ENCODE measurements at places on chromosomes 7 and 10.
A peak's percentile ranks its signal among the peaks of the same experiment; 100 is the strongest.

DNA sequence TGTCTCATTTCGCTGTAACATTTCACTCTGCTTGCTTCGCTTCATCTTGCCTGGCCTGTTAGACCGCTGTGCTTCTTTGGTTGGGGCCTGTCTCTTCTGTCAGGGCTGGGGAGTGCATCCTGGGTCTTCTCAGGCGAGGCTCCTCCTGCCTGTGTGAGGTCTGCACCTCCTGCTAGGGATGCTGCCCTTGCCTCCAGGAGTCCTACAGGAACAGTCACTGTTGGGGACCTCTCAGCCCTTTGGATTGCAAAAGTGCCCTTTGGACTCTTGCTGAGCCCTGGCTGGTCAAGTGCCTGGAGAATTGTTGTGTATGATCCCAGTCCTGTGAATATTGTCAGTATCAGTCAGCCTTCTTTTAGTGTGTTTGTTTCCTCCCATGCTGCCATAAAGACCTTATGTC is 84.1 kb downstream of the MDFIC start:
- H3K4me1 ChIP-seq = peaks cover 68% of the 10 kb centered on the region
- no peak overlapping the region for H3K4me3 ChIP-seq
- no peaks in the 10 kb centered on the region for H3K27me3 ChIP-seq
- H3K27ac ChIP-seq = peak overlapping the region; percentile 96
- DNase-seq = no peak

DNA sequence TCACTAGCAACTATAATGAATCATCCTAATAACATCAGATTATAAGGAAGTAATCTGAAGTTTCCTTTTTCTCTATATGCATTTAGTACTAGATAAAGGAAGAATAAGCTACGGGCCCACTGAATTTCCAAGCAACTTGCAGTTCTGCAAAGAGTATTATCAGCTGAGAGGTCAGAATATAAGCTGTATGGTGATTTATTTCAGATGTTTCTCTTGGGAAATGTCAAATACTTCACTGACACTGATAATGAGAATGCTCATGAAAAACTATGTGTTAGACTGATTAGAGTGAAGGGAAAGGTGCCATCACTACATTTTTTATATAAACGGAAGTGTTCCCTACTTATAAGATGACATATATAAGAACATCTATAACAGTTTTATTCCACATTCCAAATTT is 251.2 kb upstream of the HGF start:
- H3K27me3 ChIP-seq = no peaks in the 10 kb centered on the region
- no peaks in the 10 kb centered on the region for H3K4me1 ChIP-seq
- H3K27ac ChIP-seq = no peak overlapping the region
- H3K4me3 ChIP-seq = no peak overlapping the region
- DNase-seq = no peak
- no peaks in the 10 kb centered on the region for H3K36me3 ChIP-seq

GRCh38 chr10:21015851-21016250 is 118.7 kb upstream of the NEBL start:
- H3K4me3 ChIP-seq = no peak overlapping the region
- no peaks in the 10 kb centered on the region for H3K36me3 ChIP-seq
- no peak for DNase-seq
- no peak overlapping the region for H3K27ac ChIP-seq

DNA sequence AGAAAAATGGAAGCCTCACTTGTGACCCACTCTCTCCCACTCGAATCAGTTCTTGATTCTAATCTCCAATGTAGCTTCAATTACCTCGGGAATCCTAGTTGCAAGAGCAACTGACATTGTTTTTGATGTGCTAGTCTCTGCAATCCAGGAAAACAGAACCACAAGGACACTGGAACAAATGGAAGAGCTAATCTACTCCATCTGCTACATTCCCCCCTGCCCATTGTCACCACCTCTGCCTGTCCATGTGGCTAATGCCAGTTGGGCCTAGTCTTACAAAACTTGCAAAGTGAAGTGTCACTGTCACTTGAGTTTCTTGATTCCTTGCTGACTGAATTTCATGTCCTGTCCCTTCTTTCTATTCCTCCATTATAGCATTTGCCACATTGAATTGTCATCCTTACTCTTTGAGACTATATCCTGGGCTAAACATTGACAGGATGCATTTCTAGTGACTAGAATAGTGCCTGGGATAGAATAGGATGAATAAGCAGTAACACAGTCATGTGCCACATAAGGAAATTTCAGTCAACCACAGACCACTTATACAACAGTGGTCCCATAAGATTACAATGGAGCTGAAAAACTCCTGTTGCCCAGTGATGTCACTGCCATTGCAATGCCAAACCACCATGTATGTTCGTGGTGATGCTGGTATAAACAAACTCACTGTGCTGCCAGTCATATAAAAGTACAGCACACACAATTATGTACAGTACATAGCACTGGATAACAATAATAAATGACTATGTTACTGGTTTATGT is 13.5 kb downstream of the GCC1 start:
- H3K27ac ChIP-seq = no peak overlapping the region
- no peak overlapping the region for H3K4me3 ChIP-seq
- DNase-seq = no peak
- peaks cover 11% of the 10 kb centered on the region for H3K36me3 ChIP-seq
- peaks cover 11% of the 10 kb centered on the region for H3K4me1 ChIP-seq

- peak overlapping the region; percentile 97 for H3K4me3 ChIP-seq
- DNase-seq = no peak
- peaks cover 37% of the 10 kb centered on the region for H3K4me1 ChIP-seq
Observed at GRCh38 chr7:4774658-4775249, 669 bp upstream of the AP5Z1 start.

DNA sequence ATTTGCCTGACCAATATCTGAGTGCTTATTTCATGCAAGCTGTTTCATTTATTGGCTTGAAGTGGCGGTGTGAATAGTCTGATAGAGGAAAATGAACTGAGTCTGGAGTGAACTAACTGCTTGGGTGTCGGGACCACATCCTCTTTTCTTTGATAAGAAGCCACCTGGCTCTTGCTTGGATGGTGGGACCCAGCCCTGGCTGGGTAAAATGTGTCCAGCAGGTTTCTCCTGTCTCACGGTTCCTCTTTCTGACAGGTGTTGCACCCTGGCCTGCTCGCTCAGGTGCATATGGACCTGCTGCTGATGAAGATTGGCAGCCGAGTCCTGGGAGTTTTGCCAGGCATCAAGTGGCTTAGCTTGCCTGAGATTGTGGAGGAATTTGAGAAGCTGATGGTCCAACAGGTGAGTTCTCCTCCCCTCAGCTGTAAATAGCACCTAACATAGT is 1.6 kb downstream of the ADCK2 start:
- DNase-seq = no peak
- peak overlapping the region; percentile 92 for H3K4me3 ChIP-seq
- H3K27me3 ChIP-seq = no peaks in the 10 kb centered on the region
- peaks cover 29% of the 10 kb centered on the region for H3K4me1 ChIP-seq
- H3K27ac ChIP-seq = peak overlapping the region; percentile 91

DNA sequence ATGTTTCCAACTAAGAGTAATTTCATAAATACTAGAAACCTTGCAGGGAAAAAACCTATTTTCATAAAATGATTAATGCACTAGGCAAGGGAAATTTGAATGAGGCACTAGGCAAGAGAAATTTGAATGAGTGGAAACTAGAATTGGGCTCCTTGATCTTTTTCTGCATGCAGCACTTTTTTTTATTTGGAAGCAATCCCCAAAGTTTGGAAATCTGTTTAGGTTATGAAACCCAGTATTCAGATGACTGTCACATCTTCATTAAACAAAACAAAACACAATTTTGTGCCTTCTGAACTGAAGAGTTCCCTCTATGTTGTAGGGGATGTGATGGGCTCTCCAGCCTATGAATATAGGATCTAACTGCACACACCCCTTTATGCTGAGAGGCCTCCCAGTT is 201.9 kb downstream of the BAMBI start:
- H3K27ac ChIP-seq = no peak overlapping the region
- H3K4me1 ChIP-seq = no peaks in the 10 kb centered on the region
- H3K27me3 ChIP-seq = peaks cover 44% of the 10 kb centered on the region
- H3K36me3 ChIP-seq = no peaks in the 10 kb centered on the region

GRCh38 chr10:99850021-99850766 is 67.8 kb downstream of the ABCC2 start:
- H3K27me3 ChIP-seq = no peaks in the 10 kb centered on the region
- H3K4me3 ChIP-seq = no peak overlapping the region
- DNase-seq = no peak
- H3K36me3 ChIP-seq = peaks cover 5% of the 10 kb centered on the region
- H3K4me1 ChIP-seq = peaks cover 8% of the 10 kb centered on the region

DNA sequence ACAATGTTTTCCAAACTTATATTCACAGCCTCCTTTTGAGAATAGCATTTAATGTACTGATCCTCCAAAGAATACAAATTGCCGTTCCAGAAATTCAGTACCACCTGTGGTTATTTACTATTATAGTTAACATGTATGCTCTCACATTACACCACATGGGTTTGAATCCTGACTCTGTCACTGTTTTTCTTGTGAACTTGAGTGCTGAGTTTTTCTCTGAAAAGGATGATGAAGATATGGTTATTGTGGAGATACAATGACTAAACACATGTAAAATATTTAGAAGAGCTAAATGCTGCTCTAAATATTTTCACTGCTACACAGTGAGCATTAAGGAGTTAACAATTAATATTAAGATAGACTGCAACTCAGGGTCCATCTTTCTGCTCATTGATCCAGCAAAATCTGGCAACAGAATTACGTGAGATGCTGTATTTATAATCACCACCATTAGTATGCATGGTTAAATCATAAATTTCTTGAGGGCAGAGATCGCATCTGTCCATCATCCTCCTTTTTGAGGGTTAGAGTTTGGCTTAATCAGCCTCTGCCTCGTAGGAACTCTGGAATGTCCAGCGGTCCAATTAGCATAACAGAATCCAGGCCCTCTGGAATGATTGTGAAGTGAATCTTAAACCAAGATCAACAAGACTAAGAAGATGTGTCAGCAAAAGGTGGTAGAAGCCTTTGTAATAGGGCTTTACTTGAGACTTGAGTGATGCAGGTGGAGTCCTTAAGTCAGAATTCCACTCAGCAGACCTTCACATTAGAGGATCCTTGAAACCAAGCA is 152.8 kb downstream of the MACC1 start:
- no peaks in the 10 kb centered on the region for H3K36me3 ChIP-seq
- H3K27me3 ChIP-seq = no peaks in the 10 kb centered on the region
- DNase-seq = no peak
- H3K4me3 ChIP-seq = no peak overlapping the region

GRCh38 chr10:20237586-20237985 is 421.4 kb downstream of the PLXDC2 start:
- H3K27ac ChIP-seq = no peak overlapping the region
- H3K27me3 ChIP-seq = no peaks in the 10 kb centered on the region
- H3K36me3 ChIP-seq = no peaks in the 10 kb centered on the region
- no peak for DNase-seq
- H3K4me3 ChIP-seq = no peak overlapping the region

- H3K27me3 ChIP-seq = no peaks in the 10 kb centered on the region
- peak; percentile 40 for DNase-seq
- peak overlapping the region; percentile 97 for H3K27ac ChIP-seq
- peaks cover 72% of the 10 kb centered on the region for H3K4me1 ChIP-seq
Observed at GRCh38 chr10:124647421-124648130, 96.6 kb downstream of the FAM53B start.

DNA sequence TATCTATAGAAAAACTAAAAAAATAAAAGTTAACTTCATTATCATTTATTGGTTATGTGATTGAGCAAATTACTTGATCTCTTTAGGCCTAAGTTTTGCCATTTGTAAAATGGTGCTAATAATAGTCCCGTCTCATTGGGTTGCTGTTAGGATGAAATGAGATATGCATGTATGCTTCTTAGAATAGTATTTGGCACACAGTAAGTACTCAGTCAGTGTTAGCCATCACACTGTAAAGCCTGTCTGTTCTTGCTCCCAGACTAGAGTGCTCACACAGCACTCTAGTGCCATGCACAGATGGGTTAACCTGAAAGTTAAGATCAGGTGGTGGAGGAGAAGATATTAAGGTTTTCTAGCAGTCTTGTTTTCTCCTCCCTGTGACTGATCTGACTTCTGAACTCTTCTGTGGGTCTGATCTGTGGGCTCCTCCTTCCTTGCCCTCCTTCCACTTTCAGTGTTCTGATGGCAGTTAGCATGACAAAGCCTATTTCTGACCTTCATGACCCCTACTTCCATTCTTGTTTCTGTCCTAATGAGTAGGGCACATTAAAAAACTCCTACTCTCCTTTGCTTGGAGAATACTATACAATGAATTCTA is 167.5 kb downstream of the RNLS start:
- no peak overlapping the region for H3K4me3 ChIP-seq
- no peak for DNase-seq
- H3K36me3 ChIP-seq = no peaks in the 10 kb centered on the region
- no peaks in the 10 kb centered on the region for H3K4me1 ChIP-seq

DNA sequence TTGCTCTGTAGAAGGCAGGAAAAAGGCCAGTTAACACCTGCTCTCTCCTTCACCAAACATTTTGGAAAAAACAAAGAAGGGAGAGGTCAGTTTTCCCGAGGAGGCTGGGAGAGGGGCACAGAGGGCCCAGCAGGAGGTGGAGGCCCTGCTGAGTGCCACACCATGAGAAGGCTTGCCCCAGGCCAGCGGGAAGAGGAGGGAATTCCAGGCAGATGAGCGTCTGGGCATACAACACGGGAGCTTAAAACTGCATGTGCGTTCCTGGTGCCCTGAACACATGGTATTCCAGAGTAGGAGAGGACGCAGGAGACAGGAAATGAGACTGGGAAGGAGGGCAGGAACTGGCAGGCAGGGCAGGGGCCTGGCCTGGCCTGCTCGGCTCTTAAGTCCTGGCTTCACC is 182.4 kb downstream of the CCDC3 start:
- peaks cover 14% of the 10 kb centered on the region for H3K36me3 ChIP-seq
- peak overlapping the region; percentile 53 for H3K4me3 ChIP-seq
- no peak overlapping the region for H3K27ac ChIP-seq
- no peaks in the 10 kb centered on the region for H3K27me3 ChIP-seq

GRCh38 chr7:134562136-134562535 is 13.2 kb downstream of the AKR1B15 start:
- peaks cover 5% of the 10 kb centered on the region for H3K36me3 ChIP-seq
- H3K27ac ChIP-seq = no peak overlapping the region
- H3K27me3 ChIP-seq = peaks cover 16% of the 10 kb centered on the region
- peaks cover 4% of the 10 kb centered on the region for H3K4me1 ChIP-seq

- H3K27ac ChIP-seq = no peak overlapping the region
- H3K4me1 ChIP-seq = no peaks in the 10 kb centered on the region
- H3K27me3 ChIP-seq = no peaks in the 10 kb centered on the region
- DNase-seq = no peak
- no peak overlapping the region for H3K4me3 ChIP-seq
Observed at GRCh38 chr7:120059641-120060040, 213.3 kb upstream of the KCND2 start.

- no peak overlapping the region for H3K27ac ChIP-seq
- H3K4me1 ChIP-seq = no peaks in the 10 kb centered on the region
- H3K4me3 ChIP-seq = no peak overlapping the region
- no peak for DNase-seq
- peaks cover 5% of the 10 kb centered on the region for H3K27me3 ChIP-seq
Observed at GRCh38 chr7:44538798-44539668, 2.1 kb downstream of the NPC1L1 start.

- DNase-seq = no peak
Observed at GRCh38 chr10:18236756-18237155, 96.5 kb downstream of the CACNB2 start.

Data from T-helper 17 cell (primary cell).